ENCODE measurements at places on chromosomes 1 and 21. TPM values are rescaled to one million over a fixed set of nuclear protein-coding genes. Genes with fewer than 3 reads are reported as not detected.

Gene RNF186
- total RNA-seq, result not detected

Gene CD84
- not detected for total RNA-seq

Gene HTR6
- not detected for total RNA-seq

Gene GJC2
- 4.6 TPM for total RNA-seq

Gene MATN1
- not detected for total RNA-seq

Gene ALPL
- 1.7 TPM for total RNA-seq

Gene OPTC
- not detected for total RNA-seq

Gene PLA2G5
- total RNA-seq, result not detected

Gene CD52
- total RNA-seq, result not detected

Gene LCE3D
- not detected for total RNA-seq

Gene CYP4A22
- total RNA-seq, result not detected

Gene PRMT2
- total RNA-seq, result 38.0 TPM

Gene CIART
- 1.3 TPM for total RNA-seq

Gene FMOD
- 4.7 TPM for total RNA-seq

Gene SPRR2E
- total RNA-seq, result not detected

Gene GLRX2
- 12.5 TPM for total RNA-seq

Gene HSD3B1
- total RNA-seq, result 0.39 TPM

Gene HAPLN2
- total RNA-seq, result 1.9 TPM

Gene TSPEAR
- not detected for total RNA-seq

Gene CCDC27
- total RNA-seq, result not detected

Gene VWA5B1
- not detected for total RNA-seq
